Right renal cortex interstitium (tissue), 3 donors: ENCODE measurements at places on chromosomes 11 and 22.

- no peak for DNase-seq
These were observed 429.6 kb downstream of the BRD1 start for GRCh38 chr22:49398115-49398514.

GRCh38 chr11:113578033-113578380 is 102.8 kb upstream of the DRD2 start:
- no peak for DNase-seq

DNA sequence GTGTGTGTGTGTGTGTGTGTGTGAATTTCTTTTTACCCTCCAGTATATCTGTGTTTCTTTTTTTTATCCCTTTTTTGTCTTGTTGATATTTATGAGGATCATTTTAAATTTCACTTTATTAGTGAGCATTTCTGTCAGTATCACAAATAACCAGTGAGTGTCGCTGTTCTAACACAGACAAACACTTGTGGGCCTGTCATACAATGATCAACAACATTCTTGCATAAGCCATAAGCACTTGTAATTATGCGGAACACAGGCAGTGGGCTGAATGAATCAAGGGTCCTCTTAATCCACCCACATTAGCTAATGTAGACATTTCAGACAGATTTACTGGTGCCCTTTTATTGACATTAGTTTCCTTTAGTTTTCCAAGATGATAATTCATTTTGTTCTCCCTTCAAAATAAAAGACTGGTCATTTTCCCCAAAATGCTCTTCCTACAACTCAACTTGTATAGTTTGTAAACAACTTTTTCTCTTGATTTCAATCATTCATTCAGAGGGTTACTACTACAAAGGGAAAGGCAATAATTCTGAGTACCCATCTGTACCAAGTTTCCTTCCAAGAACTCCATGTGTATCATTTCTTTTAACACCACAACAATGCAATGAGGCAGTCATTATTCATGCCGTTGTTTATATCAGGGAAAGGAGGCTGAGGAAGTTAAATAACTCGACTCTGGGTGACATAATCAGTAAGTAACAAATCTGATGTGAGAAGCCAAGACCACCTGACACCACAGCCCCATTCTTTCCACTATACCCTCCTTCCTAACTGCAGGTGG is 34.5 kb upstream of the ANO3 start:
- no peak for DNase-seq

DNA sequence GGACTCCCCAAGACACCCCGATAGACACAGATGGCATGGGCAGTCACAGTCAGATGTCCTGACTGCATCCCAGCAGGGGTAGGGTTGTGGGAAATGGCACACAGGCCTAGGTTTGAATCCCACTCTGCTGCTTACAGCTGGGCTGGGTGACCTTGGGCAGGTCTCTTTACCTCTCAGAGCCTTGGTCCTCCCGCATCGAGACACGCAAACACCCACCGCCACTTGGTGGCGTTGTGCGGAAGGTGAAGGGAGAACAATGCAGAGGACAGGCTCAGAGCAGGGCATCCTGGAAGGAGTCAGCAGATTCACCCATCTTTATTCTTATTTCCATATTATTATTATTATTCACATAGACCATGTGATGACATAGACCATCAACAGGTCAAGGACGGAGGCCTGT is 140.5 kb downstream of the MIAT start:
- DNase-seq = no peak

DNA sequence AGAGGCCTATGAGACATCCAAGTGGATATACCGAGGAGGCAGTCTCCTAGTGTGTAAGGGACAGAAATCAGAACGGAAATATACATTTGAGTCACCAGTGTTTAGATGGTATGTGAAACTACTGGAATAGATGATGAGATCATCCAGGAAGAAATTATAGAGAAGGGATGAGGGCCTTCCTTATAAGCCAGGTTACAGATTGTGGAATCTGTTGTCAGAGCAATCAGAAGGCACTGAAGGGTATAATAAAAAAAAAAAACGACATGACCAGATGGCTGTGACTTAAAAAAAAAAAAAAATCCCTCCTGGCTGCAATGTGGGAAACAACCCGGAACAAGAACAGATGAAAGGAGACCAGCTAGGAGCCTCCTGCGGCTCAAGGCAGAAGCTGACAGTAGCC is 2.7 kb downstream of the MAJIN start:
- DNase-seq = no peak

GRCh38 chr11:36446135-36446534 is 63.9 kb downstream of the TRAF6 start:
- no peak for DNase-seq

DNA sequence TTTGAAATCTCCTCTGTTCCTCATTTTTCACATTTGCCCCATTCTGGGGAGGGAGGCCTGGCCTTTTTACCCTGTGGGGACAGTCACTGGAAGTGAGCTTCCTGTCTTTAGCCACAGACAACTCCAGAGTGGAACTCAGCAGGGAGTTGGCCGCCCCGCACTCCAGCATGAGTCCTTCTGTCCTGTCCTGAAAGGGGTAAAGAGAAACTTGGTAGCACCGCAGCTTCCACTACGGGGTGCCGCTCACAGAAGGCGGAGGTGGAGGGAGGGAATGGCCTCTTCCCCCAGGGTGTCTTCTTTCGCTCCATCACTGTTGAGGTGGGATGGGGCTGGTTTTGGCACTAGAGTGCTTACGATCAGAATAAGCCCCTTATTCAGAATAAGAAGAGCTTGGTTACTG is 132.2 kb downstream of the ST3GAL4 start:
- no peak for DNase-seq

- DNase-seq = no peak
These were observed 81.4 kb downstream of the CDKN1C start for GRCh38 chr11:2804189-2804588.

DNA sequence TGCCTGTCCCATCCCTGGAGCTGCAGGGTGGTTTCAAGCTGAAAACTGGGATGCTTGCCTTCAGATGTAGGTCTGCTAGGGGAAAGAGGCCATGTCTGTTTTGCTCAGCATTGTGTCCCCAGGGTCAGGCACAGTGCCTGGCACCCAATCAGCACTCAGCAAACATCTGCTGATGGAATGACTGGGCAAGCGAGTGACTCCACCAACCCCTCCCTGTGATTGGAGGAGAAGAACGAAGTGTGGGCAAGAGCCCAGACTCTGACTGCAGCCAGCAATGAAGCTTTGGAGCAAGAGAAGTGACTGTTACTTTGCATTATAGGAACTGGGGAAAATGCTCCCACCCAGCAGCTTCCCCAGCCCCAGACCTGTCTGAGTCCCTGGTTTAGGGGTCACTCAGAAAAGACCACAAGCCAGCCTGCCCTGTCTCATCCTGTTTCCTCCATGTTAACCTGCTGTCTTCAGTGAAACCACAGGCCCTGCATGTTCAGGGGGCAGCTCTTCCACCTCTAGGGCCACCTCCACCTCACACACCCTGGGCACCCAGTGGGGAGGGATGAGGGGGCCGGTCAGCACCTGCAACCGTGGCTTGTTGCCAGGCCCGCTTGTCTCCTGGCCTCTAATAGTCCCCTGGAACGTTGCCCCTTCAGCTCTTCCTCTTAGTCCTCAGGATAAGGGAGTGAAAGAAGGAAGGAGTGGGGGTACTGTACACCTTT is 147.4 kb downstream of the TRIM29 start:
- DNase-seq = no peak

DNA sequence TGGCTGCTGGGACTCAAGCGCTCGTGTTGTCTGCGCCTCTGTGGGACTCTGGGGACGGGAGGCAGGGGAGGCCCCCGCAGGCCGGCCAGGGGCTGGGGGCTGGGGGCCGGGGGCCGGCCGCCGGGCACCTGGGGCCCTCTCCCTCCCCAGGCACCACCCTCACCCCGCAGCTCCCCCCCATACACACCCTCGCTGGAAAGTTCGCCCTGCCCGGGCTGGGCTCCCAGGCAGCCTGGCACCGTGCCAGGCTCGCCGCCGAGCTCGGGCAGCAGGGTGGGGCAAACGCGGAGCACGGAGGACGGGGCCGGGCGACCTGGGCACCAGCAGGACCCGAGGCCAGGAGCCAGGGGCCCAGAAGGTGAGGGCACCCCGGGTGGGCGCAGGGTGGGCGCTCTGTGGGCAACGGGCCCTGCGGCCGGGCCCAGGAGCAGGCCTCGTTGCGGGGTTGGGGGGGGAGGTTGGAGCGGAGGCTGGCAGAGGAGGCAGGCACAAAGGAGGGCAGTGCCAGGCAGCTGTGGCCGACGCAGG is 76.7 kb upstream of the WNT7B start:
- DNase-seq = no peak

DNA sequence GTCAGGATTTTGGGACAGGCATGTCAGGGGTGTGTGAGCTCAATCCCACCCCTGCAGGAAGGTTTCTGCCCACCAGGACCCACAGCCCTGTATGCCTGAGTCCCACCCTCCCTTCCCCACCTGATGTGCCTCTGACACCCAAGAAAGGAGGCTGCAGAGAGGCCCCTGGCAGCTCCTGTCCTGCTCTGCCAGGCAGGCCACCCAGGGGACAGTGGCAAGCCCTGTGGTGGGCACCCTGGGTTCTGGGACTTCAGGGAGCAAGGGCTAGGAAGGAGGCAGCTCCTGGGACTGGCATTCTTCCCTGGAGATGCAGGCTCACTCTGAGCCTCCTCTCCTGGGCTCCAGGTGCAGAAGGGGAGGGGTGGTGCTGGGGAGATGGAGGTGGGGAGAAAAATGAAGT is 234.5 kb upstream of the B3GAT1 start:
- DNase-seq = no peak

DNA sequence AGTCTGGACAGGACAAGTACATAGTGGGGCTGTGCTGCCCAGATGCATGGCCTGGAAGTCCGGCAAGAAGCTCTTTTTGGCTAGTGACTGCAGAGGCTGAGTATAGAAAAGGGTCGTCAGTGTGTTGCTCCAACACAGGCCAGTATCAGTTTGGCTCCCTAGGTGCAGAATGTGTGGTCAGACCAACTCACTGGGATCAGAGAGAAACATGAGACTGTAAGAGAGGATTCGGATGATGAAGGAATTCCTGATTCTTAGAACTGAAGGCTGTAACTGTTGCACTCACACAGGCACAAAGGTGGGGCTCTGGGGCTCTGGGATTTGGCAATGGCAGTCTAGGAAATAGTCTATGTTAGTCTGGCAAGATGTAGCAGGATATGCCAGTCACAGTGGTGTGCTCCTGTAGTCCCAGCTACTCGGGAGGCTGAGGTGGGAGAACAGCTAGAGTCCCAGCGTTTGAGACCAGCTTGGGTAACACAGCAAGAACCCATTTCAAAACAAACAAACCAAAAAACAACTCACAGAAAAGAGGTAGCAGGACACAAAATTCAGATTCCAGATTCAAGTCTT is 11.1 kb upstream of the UPB1 start:
- DNase-seq = no peak

DNA sequence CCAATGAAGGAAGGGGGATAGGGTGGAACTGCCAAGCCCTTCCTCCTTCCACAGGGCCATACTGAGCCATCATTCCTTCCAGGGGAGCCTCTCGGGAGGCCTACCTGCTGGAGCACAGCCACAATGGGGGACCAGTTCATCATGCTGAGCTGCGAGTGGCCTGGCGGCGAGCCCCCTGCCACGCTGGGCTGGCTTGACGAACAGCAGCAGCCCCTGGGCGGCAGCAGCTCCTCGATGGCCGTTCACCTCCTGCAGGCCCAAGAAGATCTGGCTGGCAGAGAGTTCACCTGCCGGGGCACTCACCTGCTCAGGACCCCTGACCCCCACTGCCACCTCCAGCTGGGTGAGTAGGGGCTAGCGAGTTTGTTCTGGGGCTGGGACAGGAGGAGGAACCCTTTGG is 5.9 kb downstream of the VSIG10L2 start:
- no peak for DNase-seq

DNA sequence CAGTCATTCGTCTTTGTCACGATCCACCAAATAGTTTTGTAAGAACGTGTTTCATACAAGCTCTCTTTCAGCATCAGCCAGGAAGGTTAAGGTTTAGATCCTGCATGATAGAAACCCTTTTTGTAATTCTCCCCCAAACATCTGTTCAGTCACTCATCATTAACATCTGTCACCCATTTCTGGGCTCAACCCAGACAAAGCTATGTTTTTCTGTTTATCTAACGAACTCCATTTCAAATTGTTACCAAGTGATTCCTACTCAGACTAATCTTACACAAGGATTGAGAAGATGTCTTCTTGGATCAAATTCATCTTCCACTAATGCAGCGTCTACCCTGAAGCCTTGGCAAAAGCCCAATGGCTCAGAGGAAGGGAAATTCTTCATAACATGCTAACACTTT is 58.8 kb downstream of the FZD4 start:
- DNase-seq = no peak

GRCh38 chr22:38844315-38845003 is 631 bp upstream of the NPTXR start:
- DNase-seq = no peak

GRCh38 chr11:69511358-69512055 is 30.0 kb downstream of the LINC01488 start:
- DNase-seq = no peak

DNA sequence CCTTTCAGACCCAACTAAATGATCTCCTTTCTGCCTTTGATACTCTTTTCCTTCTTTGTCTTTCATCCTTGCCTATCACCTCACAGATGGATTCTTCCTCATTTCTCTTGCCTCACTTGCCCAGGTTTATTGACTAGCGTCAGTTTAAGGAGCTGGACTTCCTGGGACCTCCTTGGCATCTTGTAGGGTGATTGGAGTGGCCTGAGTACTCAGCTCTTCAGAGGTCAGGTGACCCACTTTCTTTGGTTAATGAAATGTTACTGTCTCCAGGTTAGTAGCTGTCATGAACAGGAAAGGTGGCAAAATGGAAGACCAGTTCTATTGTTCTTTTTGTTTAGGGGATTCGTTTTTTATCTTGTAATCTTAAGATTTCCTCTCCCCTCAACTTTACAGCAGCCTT is 4.6 kb upstream of the BACE1-AS start:
- no peak for DNase-seq

GRCh38 chr11:88367310-88367709 is 29.8 kb upstream of the CTSC start:
- DNase-seq = no peak

GRCh38 chr11:36377759-36378564 is 81.9 kb downstream of the PRR5L start:
- no peak for DNase-seq
